Subcutaneous preadipocyte (primary cell): ENCODE measurements at places on chromosomes 6 and 20. TPM values are rescaled to one million over a fixed set of nuclear protein-coding genes. Genes with fewer than 3 reads are reported as not detected.

The TREML1 gene
- total RNA-seq: not detected in 2 replicates

The TBXT gene
- total RNA-seq: not detected in 2 replicates

The HBS1L gene
- total RNA-seq: 51.4 and 80.5 TPM in 2 replicates

The GGTLC1 gene
- not detected in 2 replicates for total RNA-seq

The RIMS1 gene
- not detected in 2 replicates for total RNA-seq

The CCNC gene
- 79.7 and 83.9 TPM in 2 replicates for total RNA-seq

The MMP24 gene
- under 0.01 TPM in 2 replicates for total RNA-seq

The HLA-E gene
- 122 and 139 TPM in 2 replicates for total RNA-seq

The SRC gene
- total RNA-seq: 16.2 and 19.2 TPM in 2 replicates

The KCTD20 gene
- 36.4 and 41.2 TPM in 2 replicates for total RNA-seq

The BCL2L1 gene
- total RNA-seq: 159 and 215 TPM in 2 replicates

The LST1 gene
- not detected in 2 replicates for total RNA-seq

The DNAH8 gene
- total RNA-seq: not detected in 2 replicates

The NOX3 gene
- not detected in 2 replicates for total RNA-seq

The HRH3 gene
- total RNA-seq: not detected in 2 replicates

The PRR18 gene
- total RNA-seq: not detected in 2 replicates

The SSTR4 gene
- total RNA-seq: not detected in 2 replicates

The ZFAND3 gene
- 11.0 and 11.3 TPM in 2 replicates for total RNA-seq

The TOMM6 gene
- 77.2 and 94.8 TPM in 2 replicates for total RNA-seq

The FAM83C gene
- total RNA-seq: not detected in 2 replicates

The ABHD16A gene
- 29.4 and 34.0 TPM in 2 replicates for total RNA-seq

The MAFB gene
- 4.7 and 7.0 TPM in 2 replicates for total RNA-seq

The LPA gene
- total RNA-seq: not detected in 2 replicates

The FGD2 gene
- not detected in 2 replicates for total RNA-seq

The CST2 gene
- not detected in 2 replicates for total RNA-seq

The MROH8 gene
- total RNA-seq: 0.59 and 1.5 TPM in 2 replicates

The MED23 gene
- total RNA-seq: 25.0 and 31.1 TPM in 2 replicates
